ENCODE measurements at places on chromosomes 2 and 18.

DNA sequence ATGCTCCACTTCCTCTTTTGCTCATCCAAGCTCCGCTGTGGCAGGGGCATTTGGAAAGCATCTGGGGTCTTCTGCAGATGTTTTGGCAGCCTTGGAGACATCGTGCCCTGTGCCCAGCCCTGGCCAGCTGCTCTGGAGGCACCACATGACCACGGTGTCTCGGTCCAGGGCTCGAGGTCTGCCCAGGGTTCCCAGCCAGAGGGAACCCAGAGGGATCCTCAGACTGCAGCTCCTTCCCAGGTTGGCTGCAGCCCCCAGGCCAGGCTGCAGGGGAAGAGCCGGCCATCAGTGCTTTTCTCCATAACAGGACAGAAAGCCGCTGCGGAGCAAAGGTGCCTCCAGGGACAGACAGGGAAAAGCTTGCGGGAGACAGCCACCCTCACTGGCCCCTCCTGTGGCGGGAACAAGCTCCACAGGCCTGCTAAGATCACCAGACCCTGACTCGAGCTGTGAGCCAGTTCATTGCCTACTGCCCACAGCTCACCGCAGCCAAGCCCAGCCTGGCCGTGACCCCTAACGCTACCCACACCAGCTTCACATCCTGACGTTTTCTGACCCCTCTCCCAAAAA is 74.7 kb downstream of the SMAD7 start:
- no peak for DNase-seq

GRCh38 chr18:56112013-56112749 is 524.2 kb upstream of the TCF4 start:
- DNase-seq, result no peak

GRCh38 chr18:69843015-69843414 is 104.7 kb downstream of the CD226 start:
- DNase-seq, result no peak

DNA sequence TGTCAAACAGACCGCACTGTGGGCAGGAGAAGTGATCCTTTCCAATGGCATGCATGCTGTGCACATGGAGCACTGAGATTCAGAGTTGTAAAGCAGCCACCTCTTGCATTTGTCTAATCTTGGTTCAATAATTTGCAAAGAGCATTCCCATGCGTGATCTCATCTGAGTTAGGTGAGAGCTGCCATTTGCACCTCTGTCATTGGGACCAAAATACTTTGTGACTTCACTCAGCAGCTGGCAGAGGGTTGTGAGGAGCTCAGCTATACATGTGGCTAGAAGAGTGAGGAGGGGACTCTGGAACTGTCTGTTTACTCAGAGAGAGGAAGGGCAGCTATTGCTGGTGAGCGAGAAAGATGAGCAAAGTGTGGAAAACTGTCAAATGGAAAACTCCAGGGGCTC is 265.1 kb upstream of the TNP1 start:
- no peak for DNase-seq

Measured in naive thymus-derived CD8-positive, alpha-beta T cell (primary cell).